ENCODE measurements at places on chromosomes 7 and 10.

DNA sequence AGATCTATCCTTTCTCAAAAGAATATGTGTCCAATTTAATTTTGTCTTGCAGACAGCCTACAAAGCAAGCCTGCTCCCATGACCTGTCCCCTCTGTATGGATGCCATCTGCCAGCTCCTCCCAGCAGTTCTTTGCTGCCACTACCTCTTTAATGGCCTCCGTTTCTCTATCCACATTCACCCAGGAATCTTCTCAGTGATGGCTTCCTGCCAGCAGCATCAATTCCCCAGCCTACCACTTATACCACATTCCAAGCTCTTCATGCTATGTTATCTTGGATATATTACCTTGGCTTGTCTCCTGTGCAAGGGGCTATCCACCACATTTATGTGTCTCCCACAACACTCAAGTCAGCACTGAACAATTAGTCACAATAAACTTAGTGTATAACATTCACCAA, 133.2 kb downstream of the VPS50 start:
- DNase-seq: no peak

DNA sequence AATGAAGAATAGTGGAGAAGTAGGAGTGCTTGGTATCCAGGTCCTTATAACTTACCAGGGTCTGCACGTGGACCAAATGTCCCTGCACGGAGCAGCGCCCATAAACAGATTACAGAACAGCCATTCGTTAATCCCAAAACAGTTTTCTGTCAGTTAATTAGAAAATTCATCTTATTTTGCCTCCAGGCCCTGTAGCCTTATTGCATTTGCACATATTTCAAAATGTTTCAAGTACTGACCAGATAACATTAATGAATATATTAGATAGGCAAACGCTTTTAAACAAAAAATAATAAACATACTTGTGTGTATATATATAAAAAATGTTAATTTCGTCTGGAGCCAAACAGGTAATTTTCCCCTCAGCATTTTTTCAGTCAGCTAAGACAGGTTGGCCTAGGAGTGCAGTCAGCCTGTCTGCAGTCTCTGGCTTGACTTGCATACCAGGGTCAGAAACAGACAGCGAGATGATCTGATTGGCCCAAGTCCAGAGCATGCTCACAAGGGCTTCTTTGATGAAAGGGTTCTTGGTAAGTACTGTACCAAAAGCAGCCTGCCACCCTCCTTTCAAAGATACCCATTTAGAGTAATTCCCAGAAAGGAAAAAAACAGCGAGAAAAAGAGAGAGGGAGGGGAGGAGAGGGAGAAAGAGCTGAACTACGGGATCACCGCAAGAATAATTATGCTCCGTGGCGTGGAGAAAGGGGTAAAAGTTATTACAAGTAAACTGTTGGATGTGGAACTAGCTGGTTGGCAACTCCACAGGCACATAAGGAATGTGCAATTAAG, 194.4 kb upstream of the TCF7L2 start:
- DNase-seq: no peak

GRCh38 chr10:118028619-118029018, 18.1 kb downstream of the RAB11FIP2 start:
- DNase-seq: peak; percentile 10

DNA sequence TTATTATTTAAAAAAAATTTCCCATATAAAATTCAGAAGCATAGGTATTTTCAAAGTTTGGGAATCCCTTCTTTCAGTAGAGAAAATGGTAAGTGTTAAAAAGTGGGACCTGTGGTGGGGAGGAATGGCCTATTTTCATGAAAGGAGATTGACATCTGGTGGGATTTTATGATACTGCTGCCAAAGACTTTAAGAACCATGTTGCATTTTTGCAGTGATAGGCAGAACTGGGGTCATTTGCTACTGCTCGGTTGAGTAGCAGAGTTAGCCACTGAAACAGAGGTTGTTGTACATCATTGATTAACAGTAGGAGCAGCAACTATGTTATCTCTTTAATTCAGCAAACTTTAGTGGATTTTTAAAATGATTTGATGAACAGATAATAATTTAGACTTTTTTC, 4.4 kb downstream of the BICC1 start:
- DNase-seq: no peak
